ENCODE measurements at places on chromosomes 7 and 10. TPM values are rescaled to one million over a fixed set of nuclear protein-coding genes. Genes with fewer than 3 reads are reported as not detected.

DNA sequence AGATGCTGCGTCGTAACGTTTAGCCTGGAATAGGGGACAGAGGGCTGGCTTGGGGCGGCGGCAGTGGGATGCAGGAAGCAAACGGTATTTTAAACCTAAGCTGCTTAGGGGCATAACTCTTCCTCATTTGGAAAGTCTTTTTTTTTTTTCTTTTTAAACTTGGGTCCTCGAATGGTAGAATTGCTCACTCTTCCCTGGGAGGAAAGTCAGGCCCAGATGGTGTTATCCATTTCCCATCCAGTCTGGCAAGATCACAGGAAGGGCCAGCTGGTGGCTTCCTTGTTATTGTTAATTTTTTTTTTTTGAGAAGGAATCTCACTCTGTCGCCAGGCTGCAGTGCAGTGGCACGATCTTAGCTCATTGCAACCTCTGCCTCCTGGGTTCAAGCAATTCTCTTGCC lies 56.6 kb downstream of the TMEM209 start:
- no peak for DNase-seq

DNA sequence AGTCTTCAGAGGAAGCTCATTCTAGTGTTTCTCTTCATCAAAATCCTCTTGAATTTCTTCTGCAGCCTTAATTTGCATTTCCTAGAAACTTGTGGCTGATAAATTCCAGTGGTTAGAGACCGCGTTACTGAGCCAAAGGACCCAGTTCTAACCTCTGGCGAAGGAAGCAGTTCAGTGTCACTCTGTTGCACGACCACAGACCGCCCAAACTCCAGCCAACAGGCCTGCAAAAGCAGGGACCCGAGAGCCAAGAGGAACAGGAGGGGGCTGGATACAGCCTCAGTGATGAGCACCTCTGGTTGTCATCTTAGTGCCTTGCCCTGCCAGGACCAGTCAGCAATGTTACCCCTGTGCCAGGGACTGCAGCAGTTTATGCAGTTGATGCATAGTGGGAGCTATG lies 70.0 kb downstream of the AFAP1L2 start:
- DNase-seq, result no peak

DNA sequence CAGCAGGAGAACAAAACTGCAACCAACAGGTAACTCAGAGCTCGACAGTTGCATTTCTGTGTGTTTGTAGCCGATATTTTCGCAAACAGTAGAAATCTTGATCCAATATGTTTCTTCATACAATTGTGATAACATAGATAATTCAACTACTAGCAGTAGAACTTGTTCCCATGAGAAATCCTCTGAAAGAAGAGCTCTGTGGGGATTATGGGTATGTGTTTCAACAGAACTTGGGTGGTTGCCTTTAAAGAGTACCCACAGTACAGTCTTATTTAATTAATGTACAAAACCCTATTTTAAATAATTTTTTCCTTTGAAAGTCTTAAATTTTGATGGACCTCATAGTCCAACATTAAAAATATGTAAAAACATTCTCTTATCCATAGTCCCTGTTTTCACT lies 266.1 kb downstream of the PARD3 start:
- no peak for DNase-seq

GRCh38 chr10:116891208-116891607 lies 41.9 kb downstream of the ENO4 start:
- DNase-seq, result peak; percentile 32

The EPO gene
- not detected for total RNA-seq

- no peak for DNase-seq
Observed at GRCh38 chr7:100721505-100721812, 1.2 kb downstream of the EPO start.

DNA sequence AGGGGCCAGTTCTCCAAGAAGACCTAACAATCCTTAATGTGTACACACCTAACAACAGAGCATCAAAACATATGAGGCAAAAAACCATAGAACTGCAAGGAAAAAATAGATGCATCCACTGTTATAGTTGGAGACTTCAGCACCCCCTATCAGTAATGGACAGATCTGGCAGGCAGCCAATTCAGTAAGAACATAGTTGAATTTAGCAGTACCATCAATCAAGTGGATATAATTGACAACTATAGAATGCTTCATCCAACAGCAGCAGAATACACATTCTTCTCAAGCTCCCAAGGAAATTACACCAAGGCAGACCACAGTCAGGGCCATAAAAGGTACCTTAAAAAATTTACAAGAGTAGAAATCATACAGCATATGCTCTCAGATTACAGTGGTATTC lies 42.2 kb downstream of the POLL start:
- DNase-seq, result no peak

- no peak for DNase-seq
Observed at GRCh38 chr7:81173766-81174281, 255.0 kb upstream of the SEMA3C start.

GRCh38 chr10:7457478-7458316 lies 46.9 kb upstream of the SFMBT2 start:
- DNase-seq, result no peak

DNA sequence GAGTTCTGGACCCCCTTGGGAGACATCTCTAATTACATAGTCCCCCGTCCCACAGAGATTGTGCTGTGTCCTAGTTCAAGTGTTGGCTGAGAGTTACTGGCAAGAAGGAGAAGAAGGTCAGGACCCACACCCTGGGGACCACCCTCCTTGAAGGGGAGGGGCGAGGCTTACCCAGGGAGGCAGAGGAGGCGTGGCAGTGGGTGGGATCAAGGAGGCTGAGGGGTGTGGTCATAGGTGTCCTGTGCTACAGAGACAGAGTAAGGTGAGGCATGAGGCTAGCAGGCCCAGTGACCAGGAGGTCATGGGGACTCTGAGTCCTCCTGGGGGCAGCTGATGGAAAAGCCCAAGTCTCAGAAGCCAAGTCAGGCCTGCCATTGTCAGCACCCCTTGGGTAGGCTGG lies 29.4 kb upstream of the ADCYAP1R1 start:
- no peak for DNase-seq

The MIOS gene
- total RNA-seq, result 20.2 TPM

- no peak for DNase-seq
Observed at GRCh38 chr10:33180390-33180789, 154.1 kb downstream of the NRP1 start.

- DNase-seq, result no peak
Observed at GRCh38 chr10:86734207-86734988, 22.0 kb upstream of the BMPR1A start.

DNA sequence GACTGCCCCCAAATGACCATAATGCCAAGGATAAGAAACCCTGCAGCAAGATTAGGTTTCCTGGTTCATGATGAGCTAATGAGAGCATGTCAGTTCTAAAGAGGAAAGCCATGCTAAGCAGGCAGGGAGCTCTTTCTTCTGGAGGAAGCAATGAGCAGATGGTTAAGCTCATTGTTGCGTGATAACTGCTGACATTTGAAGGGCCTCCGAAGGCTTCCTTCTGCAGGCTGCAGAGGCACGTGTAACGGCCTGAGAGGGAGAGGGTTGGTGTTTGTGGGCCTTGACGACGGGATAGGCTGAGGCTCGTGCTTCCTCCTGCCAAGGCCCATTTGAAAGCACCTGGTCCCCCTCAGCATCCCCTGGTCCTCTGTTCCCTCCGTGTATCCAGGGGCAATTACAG lies 63.5 kb upstream of the BTBD16 start:
- no peak for DNase-seq

The NMT2 gene
- 42.7 TPM for total RNA-seq

GRCh38 chr10:72932259-72933015 lies 22.2 kb downstream of the PLA2G12B start:
- DNase-seq, result no peak
